Fibroblast of upper back skin (primary cell): ENCODE measurements at places on chromosomes 13 and 19.
A peak's percentile ranks its signal among the peaks of the same experiment; 100 is the strongest.

- peak; percentile 69 for DNase-seq
Observed at GRCh38 chr13:73722120-73722519, 412.1 kb downstream of the KLF12 start.

GRCh38 chr13:40644838-40645604 lies 21.4 kb downstream of the FOXO1 start:
- no peak for DNase-seq

GRCh38 chr19:5718579-5719273 lies 1.2 kb downstream of the LONP1 start:
- DNase-seq, result peak; percentile 96

DNA sequence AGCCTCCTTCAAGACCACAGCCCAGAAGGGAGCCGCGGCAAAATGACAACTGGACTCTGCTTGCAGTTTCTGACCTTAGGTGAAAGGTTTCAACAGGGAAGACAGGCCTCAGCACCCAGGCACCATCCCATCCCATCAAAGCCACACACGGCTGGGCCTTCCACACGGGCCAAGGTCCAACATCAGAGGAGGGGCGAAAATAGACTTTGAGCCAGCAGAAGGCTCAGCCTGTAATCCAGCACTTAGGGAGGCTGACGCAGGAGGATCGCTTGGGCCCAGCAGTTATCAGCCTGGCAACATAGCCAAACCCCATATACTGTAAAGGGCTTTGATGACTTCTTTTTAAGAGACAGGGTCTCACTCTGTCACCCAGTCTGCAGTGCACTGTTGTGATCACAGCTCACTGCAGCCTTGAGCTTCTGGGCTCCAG lies 26.8 kb upstream of the TINCR start:
- no peak for DNase-seq

- DNase-seq, result no peak
Observed at GRCh38 chr19:1483979-1484428, 5.0 kb upstream of the C19orf25 start.

DNA sequence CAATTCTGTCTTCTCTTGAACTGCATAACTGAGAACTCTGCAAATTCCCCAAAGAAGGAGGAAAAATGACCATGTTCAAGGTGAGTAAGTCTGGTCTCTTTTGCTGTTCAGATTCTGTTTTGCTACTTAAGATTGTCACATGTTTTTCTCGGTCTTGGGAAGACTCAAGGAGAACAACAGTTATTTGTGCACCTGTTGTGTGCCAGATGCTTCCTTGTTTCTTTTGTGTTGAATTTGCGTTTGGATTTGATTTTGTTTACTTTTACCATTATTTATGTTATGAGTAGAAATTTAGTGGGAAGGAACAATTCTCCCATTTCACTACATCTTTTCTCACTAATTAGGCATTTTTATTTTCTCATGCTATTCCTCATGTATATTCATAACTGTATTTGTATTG lies 4.4 kb downstream of the ZNF284 start:
- DNase-seq, result no peak

- DNase-seq, result no peak
Observed at GRCh38 chr13:27643334-27644132, 21.8 kb downstream of the POLR1D start.

GRCh38 chr13:32969516-32969941 lies 46.7 kb upstream of the KL start:
- peak; percentile 45 for DNase-seq

DNA sequence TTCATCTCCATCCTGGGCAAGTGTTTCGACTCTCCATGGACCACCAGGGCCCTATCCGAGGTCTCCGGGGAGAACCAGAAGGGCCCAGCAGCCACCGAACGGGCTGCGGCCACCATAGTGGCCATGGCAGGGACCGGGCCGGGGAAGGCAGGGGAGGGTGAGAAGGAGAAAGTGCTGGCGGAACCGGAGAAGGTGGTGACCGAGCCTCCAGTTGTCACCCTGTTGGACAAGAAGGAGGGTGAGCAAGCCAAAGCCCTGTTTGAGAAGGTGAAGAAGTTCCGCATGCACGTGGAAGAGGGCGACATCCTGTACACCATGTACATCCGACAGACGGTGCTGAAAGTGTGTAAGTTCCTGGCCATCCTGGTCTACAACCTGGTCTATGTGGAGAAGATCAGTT lies 4.7 kb upstream of the MAP2K7 start:
- no peak for DNase-seq

DNA sequence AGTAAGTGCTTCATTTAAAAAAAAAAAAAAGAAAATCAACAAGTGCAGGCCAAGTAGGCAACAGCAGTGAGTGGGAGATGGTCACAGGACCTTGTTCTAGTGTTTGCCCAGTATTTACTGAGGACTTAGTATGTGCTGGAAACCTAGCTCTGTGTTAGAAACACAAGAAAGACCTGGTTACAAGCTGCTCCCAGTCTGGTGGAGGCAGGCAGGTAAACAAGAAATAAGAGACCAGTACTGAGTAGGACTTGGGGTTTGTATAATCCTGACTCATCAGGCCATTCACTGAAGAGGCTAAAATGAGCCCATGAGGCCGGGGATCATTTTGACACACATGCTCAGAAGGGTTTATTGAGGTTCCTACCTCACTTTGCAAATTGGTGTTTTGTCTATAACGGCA lies 21.5 kb upstream of the SERPINE3 start:
- no peak for DNase-seq

GRCh38 chr13:77118134-77118533 lies 91.2 kb upstream of the FBXL3 start:
- DNase-seq, result no peak

DNA sequence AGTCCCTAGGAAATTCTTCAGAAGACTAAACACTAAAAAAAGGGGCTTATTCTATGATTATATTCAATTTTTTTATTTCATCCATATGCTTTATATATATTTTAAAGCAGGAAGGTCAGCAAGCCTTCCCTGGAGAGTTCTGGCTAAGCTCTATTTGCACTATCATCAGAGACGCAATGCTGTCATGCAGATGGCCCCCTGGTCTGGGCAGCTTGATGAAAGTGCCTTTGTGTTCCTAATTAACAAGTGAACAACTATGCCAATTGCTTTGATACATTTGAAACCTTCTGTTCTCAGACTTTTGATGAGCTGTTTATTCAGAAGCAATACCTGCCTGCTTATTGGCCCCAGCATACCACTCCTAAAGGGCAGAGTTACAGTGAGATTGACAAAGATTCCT lies 1344.6 kb downstream of the OLFM4 start:
- no peak for DNase-seq

GRCh38 chr19:589693-590395 lies at the start of gene HCN2:
TSS of gene HCN2 (plus strand) at chr19:589881. CDS start at chr19:589946, 65 bp downstream.
- DNase-seq, result no peak

GRCh38 chr13:94558716-94559115 lies 37.2 kb downstream of the TGDS start:
- no peak for DNase-seq

DNA sequence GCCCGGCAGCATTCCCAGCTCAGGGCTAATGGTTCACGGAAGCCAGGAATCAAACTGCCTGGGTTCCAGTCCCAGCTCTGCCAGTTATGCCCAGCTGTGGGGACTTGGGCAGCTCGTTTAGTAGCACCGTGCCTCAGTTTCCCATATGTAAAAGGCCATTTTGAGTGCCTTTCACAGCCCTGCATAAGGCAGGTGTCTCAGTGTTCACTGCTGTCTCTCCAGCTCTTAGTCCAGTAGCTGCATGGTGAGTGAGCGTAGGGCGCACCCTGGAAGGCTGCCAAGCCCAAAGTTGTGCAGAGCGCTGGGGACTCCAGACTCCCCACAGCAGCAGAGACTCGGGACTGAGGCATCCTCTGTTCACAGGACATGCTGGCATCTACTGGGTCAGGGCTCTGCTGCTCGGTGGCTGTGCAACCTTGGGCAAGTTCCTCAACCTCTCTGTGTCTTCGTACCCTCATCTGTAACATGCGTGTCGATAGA lies 5.5 kb downstream of the RPL28 start:
- DNase-seq, result no peak

DNA sequence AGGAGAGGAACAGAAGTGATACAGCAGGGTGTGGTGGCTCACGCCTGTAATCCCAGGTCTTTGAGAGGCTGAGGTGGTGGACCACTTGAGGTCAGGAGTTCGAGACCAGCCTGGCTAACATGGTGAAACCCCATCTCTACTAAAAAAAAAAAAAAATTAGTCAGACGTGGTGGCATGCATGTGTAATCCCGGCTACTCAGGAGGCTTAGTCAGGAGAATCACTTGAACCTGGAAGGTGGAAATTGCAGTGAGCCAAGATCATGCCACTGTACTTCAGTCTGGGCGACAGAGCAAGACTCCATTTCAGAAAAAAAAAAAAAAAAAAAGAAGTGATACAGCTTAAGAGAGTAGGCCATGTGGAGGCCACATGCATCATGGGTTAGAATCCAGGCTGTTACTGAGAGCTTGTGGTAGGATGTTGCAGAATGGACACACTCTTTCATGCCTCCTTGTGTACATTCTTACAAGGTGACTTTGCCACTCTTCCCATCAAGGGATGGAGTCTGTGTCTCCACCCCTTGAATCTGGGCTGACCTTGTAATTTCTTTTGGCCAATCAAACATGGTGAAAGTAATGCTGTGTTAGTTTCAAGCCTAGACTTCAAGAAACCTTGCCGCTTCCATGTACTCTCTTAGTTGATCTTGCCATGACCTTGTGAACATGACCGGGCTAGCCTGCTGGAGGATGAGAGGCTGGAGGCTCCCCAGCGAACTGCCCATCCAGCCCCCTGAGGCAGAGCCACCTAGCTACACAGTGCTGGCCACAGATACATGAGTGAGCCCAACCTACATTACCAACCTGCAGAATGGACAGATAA lies 12.3 kb downstream of the FAM187B start:
- DNase-seq, result no peak
